Nucleus accumbens (tissue), 56 donors: ENCODE measurements at places on chromosomes 2 and 18.
A peak's percentile ranks its signal among the peaks of the same experiment; 100 is the strongest.

DNA sequence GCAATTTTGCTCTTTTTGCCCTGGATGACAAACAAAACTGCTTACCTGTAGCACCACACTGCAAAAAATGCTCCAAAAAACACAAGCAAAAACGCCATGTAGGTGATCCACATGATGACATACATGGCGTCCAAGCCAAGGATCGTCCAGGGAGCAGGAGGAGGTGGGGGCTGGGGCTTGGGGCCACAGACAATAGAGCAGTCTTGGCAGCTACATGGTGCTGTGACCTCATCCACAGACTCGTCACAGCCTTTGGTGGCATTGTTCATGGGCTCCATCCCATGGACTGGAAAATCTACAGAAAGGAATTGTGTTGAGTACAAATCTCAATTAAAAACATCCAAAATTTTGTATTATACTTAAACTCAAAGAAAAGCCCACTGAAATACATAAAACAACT lies 26.1 kb downstream of the NPC1 start:
- peak; percentile 40 for DNase-seq

DNA sequence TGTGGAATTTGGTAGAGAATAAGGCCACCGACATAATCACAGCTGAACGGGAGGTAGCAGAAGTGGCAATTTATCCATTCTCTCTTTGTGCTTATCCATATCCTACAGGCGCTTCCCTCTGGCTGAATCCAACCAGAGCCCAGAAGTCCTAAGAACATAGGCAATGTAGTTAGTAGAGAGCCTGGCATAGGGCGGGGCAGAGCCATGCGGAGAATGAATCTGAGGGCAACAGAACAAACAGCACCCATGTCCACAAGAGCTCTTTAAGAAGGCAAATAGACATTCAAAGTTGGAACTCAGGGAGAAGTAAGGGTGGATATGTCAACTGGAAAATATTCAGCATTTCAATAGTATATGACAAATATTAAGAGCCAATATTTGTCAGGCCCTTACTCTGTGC lies 305.9 kb upstream of the VWC2L start:
- DNase-seq: no peak

- DNase-seq: no peak
Observed at GRCh38 chr2:159201360-159202063, 85.0 kb downstream of the WDSUB1 start.

DNA sequence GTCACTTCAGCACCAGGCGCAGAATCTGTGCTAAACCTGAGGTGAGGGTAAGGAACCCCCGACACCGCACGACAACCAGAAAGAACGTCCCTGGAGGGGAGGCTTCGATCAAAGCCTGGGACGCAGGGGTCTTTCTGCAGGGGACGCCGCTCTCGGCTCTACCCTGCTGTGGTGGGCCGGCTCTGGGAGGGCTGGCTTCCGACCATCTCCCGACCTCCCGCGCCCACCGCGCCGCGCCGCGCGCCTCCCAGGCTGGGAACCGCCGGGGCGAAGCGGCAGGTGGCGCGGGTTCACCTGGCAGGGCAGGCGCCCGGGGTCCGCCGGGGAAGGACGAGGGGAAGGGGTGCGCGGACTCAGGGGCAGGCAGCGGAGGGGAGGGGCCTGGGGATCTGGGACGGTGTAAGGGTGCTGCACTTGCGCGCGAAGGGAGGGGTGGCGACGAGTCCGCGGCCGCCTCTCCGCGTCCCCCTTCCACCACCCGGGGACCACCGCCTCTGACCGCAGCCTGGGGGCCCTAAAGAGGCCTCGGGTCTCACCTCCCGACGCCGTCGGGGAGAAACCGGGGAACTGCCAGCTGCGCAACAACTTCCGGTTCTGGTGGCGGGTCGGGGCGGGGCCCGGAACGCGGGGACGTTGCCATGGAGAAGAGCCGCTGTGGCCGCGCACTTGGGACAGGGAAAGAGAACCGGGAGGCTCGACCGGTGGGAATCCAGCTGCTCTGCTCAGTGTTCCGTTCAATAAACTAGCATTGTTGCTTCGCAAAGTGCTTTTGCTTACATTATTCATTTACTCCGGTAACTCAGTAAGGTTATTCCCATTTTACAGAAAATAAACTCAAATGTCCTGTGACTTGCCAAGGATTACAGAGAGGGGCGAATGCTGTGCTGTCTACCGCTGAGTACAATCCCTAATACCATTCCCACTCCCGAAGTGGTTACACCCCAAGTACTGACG lies at the start of gene ZNF396:
TSS of gene ZNF396 (minus strand) at position 596 of the 954 bp plus-strand sequence. CDS start 3,045 bp downstream, outside the sequence.
- peak; percentile 71 for DNase-seq

DNA sequence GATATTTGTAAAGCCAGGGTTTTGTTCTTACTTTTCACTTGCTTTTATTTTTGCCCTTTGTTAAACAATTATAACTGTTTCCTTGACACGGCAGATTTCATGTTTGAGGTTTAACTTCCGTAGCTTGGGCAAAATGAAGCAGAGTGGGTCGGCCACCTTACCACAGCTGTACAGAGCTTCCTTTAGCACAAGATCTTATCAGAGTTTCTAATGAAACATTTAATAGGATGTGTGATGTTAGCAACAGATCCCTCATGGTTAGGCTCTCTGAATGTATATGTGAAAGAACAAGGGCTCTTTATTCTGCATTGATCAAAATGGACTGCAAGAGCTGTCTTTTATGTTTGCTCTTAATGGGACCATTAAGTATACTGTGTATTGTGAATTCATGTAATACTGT lies 22.3 kb downstream of the RNF125 start:
- DNase-seq: no peak

DNA sequence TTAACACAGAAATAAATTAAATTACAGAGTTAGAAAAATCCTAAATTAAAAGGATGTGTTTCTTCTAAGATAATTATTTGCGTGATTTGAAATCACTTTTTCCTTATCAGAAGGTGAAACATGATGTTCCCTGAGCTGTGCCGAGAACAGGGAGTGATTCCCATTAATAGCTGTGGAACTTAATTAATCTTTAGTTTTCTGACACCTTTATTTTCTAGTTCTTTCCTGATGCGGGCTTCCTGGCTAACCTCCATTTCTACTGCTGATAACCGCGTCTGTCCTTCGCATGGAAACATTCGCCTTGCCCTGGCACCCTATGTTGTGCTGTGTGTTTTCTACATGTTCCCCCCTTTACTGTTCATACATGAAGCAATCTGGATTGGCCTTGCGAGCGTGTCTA lies 172.9 kb downstream of the FAM210A start:
- no peak for DNase-seq

DNA sequence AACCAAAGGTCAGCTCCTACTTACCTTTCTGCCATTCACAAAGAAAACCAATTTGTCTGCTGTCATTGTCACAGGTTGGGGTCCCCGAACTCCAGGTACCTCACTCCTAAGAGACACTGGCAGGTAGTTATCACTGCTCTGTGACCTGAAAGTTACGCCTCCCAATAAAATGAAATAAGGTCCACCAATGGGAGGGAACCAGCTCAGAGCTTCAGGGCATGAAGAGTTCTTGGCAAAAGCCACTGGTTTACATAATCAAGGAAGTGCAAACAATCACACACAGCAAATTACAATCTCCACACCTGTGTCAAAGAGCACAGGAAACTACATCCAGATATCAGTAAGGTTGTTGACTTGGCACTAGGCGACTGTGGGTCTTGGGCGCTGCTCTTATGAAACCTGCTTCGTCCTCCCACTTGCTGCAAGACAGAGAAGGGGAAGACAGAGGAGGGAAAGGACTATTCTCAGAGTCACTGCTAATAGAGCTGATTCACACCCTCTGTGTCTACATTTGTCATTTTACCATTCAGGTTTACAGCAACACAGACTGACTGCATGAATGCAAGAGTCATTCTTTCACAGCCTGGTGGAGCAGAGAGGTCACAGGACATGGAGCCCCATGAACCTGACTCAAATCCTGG lies at the start of gene XDH:
TSS of gene XDH (minus strand) at position 142 of the 641 bp plus-strand sequence. CDS start at position 66, 76 bp downstream.
- DNase-seq: no peak

GRCh38 chr2:179165356-179166000 lies 99.2 kb downstream of the SESTD1 start:
- DNase-seq: no peak

- no peak for DNase-seq
Observed at GRCh38 chr2:228630786-228631185, 449.3 kb upstream of the SPHKAP start.

- no peak for DNase-seq
Observed at GRCh38 chr2:80889009-80889408, 584.5 kb upstream of the LRRTM1 start.

DNA sequence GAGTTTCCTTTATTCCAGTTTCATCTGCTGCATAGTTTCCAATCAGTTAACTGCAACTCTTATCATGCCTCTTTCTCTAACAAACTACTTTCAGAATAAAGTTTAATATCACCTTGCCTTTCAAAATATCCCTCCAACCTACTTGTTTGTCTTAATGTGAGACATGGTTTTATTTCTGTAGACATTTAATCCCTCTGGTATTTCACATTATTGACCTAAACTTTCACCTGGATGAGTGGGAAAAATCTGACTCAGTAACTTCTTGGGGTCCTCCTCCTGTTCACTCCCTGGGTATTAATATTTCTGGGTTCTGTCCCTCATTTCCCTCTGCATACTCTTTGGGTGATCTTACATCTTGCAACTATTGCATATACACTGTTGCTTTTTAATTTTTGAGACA lies 27.9 kb downstream of the MSH6 start:
- no peak for DNase-seq

DNA sequence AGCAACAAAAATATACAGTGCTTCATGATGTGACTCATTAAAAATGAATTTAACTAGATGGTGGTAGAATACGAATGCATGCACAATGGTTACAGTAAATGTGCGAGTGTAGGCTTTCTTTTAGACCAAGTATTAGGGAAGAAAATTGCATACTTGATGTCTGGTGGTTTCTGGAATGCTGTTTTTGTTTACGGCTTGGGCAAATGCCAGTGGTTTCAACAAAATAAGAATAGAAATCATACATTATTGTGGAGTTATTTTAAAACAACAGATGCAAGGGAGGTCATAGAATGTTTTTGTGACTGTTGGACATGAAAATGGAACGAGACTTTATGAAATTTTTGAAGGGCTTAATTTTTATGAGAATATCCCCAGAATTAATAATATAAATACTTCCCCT lies 580.9 kb downstream of the PLCL1 start:
- no peak for DNase-seq

- no peak for DNase-seq
Observed at GRCh38 chr2:174335254-174335987, 667 bp downstream of the SP9 start.

DNA sequence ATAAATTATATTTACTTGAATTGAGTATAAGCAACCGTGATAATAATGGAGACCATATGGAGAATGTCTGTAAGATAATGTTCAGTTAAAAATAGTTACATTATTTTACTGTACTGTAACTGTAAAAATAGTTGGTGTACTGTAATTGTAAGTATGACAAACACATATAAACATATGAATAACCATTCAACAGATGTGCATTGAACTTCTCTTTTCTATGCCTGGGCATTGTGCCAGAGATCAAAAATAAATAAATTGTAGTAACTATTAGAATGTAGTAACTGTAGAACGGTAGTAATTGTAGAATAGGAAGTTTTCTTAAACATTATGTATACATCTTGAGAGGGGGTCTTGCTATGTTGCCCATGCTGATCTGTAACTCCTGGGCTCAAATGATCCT lies 287.4 kb upstream of the EPAS1 start:
- no peak for DNase-seq

DNA sequence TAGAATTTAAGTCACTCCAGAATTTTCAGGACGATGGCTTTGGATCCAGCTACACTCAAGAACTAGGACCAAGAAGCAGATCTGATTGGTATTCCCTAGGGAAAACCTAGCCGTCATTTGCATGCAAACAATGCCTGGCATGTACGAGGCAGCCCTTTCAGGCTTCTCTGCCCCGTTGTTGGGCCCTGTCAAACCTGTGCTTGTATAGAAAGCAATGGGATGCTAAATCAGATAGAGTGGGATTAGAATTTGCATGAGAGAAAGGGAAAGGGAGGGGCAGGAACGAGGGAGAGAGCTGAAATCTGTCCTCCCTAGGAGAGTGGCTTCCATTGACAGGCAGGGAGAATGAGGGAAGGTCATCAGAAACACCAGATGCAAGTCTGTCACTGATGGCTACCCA lies 28.6 kb downstream of the ARID5A start:
- no peak for DNase-seq

GRCh38 chr2:99153921-99154604 lies 679 bp downstream of the TSGA10 start:
- DNase-seq: no peak

DNA sequence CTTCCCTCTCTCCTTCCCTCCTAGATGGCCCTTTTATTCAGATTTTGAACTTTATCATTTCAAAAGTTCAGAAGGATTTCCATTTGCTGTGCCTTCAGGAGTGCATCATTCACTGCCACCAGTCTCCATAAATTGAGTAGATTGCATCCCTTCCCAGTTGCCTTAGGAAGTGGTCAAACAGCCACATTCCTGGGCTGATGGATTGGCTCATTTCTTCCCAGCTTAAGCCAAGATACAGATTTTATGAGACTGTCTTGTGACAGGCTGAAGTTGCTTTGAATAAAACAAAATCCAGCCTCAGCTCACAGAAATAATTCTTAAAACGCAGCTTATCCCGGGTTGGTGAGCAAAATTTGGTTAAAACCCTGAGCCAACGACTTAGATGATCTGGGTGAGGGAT lies 9.8 kb downstream of the NRP2 start:
- DNase-seq: no peak

- no peak for DNase-seq
Observed at GRCh38 chr2:196927376-196928225, 1.1 kb upstream of the PGAP1 start.

GRCh38 chr18:77090546-77091174 lies 41.9 kb downstream of the MBP start:
- no peak for DNase-seq
